ENCODE measurements at places on chromosomes 5 and 9.

- DNase-seq: no peak
Observed at GRCh38 chr5:88984040-88984439, 101.1 kb upstream of the MEF2C start.

DNA sequence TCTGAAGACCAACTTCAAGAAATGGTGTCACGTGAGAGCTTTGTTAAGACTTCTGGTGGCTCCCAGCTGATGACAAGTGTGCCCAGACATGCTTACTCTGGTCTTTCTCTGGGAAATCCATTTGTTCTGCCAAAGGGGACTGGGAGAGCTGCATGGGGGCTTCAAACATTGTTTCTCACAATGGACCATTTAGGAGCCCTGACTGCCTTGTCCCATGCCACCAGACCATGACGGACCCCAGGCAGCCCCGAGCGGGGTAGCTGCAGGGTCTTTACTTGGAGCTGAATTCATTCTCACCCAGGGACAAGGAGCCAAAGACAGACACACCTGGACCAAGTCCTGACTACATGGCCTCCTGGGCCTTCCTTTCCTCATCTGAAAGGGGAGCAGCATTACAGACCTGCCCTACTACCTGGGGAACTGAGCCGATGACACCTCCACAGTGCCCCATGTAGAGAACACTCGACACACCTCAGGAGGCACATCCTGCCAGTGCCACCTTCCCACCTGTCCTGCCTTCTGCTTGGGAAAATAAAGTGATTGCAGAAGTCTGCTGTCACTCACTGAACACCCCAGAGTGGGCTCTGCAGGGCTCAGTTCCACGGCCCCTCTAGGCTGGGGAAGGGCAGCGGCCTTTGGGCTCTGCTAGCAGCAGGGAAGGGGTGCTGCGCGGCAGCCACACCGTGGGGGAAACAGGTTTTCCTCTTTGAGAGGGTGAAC lies 169.0 kb downstream of the DAB2IP start:
- no peak for DNase-seq

DNA sequence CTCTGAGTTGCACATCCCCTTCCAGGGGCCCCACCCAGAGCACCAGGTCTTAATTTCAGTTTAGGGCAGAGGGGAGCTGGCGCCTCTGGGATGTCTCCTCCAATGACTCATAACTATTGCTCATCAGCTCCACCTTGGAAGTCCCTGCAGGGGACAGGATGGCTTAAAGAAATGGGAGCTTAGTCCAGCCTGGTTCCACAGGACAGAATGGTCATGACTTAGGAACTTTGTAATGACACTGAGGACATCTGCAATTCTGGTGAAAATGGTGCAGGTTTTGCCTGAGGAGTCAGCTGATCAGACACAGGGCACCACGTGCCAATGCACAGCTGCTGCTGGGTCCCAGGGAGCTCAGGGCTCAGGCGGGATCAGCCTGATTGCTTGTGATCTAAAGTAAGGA lies 16.4 kb upstream of the PPP1R26 start:
- DNase-seq: no peak

- DNase-seq: no peak
Observed at GRCh38 chr9:124038790-124039633, 27.4 kb downstream of the LHX2 start.

- DNase-seq: no peak
Observed at GRCh38 chr5:106680330-106680729, 990.4 kb downstream of the EFNA5 start.

DNA sequence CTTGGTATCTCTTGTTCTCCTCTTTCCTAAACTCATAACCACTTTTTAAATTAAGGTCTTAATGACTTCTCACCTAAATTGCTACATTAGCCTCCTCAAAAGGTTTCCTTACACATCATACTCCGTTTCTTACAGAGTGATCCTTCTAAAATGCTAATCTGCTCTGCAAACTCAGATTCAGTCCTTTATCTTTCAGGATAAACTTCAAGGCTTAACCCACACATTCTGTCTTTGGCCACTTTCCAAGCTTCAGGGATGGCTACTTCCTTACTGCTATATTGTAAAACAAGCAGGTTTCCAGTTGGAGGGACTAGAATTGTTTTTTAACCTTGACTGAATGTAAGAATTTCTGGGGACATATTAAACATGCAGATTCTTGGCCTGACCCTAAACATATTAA lies 105.5 kb upstream of the CHD1 start:
- DNase-seq: no peak

DNA sequence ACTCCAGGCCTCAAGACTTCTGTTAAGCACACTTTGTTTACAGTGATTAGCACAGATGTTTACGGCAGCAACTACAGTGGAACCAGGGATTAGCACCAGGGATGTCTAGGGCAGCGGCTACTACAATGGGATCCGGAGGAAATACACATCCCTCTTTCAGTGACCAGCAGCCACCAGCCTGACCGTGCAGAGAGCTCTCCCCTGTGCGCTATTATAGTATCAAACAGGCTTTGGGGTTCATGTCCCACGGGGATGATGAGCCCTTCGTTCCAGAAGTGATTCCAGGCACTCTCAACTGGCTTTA lies 21.5 kb downstream of the GFPT2 start:
- DNase-seq: peak; percentile 10

- no peak for DNase-seq
Observed at GRCh38 chr5:15031180-15031579, 159.6 kb upstream of the ANKH start.

DNA sequence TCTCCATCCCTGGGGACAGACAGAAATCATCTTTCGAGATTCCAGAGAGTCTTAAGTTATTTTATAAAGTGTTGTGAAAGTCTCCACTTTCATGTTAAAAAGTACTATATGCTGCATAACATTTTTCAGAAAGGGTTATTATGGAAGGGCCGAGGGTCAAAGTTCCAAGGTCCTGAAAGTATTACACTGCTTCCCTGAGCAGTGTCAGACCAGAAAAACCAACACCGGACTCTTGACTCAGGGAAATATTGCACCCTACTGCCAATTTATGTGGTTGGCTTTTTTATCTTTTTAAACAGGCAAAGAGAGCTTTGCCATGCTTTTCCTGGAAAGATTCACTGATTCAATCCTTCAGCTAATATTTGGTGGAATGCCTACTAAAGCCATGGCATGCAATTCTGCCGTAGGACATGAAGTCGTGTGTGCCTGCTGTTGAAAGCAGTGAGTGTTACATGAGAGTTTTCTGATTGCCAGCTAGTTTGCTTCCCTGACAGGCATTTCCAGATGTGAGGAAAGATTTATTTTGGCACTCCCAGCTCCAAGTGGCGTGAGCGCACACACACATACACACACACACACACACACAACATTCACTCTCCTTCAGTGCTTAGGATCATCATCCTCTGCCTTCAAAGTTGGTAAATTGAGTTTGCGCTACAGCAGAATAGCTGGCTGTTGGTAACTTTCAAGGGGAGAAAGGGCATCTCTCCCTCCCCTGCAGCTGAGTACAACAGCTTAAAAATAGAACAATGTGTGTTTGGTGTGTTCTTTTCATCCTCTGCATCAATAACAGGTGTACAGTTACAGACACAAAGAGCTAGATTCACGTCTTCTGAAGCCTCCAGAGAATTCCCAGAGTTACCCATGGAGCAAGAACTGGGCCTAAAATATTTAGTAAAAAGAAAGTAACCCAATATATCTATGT lies 45.6 kb downstream of the SLC1A3 start:
- DNase-seq: peak; percentile 37

GRCh38 chr5:156379206-156379605 lies 52.2 kb downstream of the SGCD start:
- DNase-seq: no peak
